ENCODE measurements at places on chromosomes 16 and 17. TPM values are rescaled to one million over a fixed set of nuclear protein-coding genes. Genes with fewer than 3 reads are reported as not detected.

DNA sequence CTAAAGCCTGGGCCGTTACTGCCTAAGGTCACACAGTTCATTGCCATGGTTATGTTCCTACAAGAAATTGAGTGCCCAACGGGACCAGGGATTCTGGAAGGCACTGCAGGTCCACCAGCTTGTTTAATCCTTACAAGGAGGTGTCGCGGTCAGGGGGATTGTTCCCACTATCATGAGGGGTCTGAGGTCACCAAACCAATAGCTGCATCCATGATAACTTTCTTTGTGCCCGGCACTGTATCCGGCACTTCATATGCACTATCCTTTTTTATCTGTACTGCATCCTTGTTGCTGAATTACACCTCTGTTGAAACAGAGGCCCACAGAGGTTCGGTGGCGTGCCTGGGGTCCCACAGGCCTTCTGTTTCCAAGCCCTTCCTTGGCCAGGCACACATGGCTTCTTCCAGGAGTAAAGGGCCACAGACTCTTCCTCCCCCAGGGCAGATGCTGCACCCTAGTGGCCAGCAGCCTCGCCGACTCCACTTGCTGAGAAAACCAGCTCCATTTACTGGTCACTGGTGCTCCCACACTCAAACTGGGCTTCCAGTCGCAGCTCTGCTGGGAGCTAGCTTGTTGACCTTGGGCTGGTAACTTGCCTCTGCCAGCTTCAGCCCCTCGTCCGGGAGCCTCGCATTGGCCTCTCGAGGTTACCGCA lies 82.0 kb upstream of the PLCG2 start:
- no peak for DNase-seq

TMEM238L gene
- total RNA-seq, result not detected

SCIMP gene
- 4.9 TPM for total RNA-seq

DNA sequence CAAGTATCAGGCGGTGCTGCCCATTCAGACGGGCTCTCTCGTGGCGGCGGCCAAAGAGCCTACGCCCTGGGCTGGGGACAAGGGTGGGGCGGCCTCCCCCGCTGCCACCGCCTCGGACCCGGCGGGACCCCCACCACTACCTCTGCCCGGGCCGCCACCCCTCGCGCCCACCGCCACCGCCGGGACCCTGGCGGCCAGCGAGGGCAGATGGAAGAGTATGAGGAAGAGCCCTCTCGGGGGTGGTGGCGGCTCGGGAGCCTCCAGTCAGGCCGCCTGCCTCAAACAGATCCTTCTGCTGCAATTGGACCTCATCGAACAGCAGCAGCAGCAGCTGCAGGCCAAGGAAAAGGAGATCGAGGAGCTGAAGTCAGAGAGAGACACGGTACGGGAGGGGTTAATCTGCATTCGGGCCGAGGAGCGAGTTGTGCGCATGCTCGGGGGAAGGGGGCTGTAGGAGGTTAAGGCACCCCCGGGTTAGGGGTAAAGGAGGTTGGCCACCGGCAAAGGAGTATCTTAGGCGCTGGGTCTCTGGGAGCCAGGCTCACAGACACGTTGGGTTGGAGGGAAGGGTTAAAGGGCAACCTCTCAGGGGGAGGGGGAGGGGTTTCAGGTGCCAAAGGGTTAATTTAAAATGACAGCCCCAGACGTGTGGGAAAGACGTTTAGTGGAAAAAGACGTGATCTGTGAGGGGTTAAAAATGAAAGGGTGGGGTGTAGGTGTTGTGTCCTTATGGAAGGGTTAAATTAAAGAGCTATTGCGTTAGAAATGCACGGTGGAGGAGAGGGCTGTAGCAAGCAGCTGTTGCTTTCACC lies 1.4 kb downstream of the MSL1 start:
- no peak for DNase-seq

KRTAP9-8 gene
- not detected for total RNA-seq

DNA sequence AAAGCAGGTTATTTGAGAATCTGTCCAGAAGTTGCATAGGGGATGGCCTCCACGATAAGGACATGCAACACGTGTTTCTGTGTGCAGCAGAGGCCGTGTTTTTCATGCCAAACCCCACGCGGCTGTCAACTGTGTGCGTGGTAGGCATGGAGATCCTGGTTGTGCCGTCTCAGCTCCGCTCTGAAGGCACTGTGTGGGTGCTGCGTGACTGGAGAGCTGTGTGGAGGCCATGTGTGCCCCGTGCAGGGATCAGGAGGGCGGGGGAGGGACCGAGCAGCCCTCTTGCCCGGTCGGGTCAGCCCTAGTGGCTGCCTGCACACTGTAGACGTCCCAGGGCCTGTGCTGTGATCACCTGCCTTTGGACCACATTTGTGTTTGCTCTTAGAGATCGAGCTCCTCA lies 74.5 kb downstream of the SEC14L1 start:
- no peak for DNase-seq

EFNB3 gene
- total RNA-seq, result 0.53 TPM

DNA sequence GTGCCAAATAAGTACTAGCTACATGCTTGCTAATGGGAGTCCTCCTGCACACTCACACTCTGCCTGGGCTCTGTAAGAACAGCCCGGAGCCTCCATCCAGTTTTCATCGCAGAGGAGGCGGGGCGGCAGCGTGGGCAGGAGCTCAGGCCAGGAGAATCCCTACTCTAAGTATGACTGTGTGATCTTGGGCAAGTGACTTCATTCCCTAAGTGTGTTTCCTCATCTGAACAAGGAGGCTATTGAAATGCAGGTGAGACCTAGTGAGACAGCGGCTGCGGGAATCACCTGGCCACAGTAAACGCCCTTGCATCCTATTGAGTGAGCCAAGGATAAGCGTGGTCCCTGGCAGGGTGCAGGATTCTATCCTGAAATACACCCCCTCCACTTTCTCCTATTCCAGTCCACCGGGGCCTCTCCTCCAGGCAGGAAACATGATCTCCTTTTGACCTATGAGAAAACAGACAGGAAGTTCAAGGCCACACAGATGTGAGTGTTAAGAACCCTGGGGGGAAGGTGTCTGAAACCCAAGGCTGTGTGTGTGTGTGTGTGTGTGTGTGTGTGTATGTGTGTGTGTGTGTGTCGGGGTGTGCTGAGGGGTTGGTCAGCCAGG lies 5.2 kb upstream of the RAI1 start:
- DNase-seq, result no peak
